ENCODE measurements at places on chromosomes 6 and 20.

GRCh38 chr6:80425089-80425823 is 318.8 kb downstream of the BCKDHB start:
- DNase-seq: peak; percentile 69

DNA sequence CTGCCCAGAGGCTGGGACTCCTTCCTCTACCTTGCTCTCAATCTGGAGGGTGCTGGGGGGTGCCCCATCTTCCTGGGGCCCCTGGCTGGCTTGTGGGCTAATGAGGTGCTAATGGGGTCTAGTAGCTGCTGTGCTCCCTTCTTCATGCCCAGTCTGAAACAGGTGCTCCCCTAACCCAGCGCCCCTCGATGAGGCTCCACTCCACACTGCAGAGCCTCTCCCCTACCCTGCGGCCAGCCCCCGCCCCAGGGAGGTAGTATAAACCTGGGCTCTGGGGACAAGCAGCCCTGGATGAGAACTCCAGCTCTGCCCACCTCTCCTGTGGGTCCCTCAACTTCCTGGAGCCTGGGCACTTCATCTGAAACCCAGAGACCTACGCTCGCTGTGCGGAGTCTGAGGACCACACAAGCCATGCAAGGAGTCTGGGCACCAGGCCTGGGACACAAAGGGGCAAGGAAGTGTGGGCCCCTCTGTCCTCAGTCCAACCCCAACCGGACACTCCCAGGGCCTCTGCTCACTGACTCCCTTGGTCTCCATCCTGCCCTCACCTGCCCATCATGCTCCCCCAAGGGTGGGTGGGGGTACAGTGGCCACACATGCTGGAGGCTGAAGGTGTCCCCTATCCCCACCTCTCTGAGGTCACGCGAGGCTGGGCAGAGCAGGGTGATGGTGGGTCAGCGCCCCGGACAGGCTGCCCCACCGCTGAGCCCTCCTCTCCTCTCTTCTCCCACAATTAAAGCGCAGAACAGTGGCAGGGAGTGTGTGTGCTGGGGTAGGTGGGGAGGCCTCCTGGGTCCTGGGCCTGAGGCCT is 6.1 kb downstream of the RPL10A start:
- no peak for DNase-seq

DNA sequence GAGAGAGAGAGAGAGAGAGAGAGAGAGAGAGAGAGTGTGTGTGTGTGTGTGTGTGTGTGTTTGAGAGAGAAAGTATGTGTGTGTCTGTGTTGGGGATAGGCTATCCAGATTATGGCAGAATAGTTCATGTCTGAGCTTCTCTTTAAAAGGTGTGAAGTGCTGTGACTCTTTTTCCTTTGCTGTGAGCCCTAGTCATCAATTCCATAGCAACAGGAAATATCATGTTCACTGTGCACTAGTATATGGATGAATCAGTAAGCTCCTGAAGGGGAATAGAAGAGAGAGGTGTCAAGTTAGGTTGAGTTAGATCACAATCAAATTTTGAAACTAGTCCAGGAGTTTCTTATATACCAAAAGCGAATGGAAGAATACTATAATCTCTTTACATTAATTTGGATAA is 318.7 kb downstream of the RFPL4B start:
- DNase-seq: no peak

DNA sequence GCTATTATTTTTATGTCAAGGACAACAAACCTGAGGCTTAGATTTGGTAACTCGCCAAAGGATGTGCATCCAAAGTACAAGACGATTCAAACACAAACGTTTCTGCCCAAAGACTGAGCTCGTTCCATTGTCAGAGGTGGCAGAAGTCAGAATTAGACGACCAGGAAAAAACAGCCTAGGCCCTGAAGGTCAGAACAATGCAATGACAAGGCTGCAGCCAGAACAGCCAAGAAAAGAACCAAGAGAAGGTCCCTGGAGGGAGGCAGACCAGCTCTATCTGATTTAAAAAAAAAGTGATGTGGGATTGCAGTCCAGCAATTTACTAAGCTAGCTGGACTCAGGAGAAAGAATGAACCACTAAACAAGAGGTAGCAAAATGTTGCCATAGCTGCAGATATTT is 54.2 kb downstream of the NCOA7 start:
- no peak for DNase-seq

GRCh38 chr6:150065083-150065482 is 3.8 kb downstream of the ULBP3 start:
- no peak for DNase-seq

- no peak for DNase-seq
Measured at GRCh38 chr6:35272005-35272404, 12.5 kb downstream of the ZNF76 start.

DNA sequence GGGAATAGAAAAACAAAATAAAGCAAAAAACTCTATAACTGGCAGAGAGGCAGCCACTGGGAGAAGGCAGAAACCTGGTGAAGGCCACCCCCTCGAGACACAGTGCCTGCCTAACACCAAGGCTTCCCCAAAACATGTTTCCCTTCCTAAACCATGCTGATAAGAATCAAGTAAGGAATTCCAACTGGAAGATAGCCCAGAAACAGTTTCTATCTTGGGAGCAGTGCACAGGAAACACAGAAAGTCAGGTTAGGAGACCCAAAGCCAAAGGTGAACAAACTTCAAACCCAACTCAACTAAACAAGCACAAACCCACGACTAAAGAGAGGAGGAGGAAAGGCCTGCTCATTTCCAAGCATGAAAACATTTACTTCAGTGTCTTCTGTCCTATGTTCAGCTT is 433.7 kb upstream of the RGS17 start:
- DNase-seq: no peak

DNA sequence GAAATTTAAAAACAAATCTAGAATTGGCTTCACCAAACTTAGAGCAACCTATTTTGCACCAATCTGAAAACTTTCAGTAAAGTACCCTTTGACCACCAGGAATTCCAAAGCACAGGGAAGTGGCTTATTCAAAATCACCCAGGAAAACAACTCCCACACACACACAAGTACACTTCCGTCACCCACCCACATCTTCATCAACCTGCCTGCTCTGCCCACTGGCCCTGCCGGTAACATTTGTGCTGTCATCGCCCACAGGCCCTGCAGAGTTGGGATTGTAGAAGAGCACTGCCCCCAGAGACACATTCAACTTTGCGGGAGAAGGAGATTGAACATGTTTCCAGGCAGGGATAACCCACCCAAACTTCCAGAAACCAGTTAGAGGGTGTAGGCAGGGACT is 19.3 kb upstream of the SCML4 start:
- DNase-seq: no peak

DNA sequence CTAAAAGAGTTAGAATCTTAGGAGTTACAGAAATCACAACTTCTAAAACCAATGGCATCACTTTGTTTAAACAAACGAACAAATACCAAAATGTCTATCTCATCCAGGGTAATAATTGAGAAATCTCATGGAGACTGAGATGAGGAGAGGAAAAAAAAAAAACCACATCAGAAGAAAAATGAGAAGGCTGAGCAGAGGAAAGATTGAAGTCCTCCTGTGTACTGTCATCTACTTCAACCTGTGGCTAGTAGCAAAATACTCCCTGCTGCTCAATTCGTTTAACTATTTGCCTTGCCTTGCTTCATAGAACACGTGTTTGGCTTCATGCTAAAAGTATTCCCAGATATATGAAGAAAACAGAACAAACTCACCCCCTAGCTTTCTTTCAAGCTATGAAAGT is 143.7 kb downstream of the PDE10A start:
- no peak for DNase-seq

DNA sequence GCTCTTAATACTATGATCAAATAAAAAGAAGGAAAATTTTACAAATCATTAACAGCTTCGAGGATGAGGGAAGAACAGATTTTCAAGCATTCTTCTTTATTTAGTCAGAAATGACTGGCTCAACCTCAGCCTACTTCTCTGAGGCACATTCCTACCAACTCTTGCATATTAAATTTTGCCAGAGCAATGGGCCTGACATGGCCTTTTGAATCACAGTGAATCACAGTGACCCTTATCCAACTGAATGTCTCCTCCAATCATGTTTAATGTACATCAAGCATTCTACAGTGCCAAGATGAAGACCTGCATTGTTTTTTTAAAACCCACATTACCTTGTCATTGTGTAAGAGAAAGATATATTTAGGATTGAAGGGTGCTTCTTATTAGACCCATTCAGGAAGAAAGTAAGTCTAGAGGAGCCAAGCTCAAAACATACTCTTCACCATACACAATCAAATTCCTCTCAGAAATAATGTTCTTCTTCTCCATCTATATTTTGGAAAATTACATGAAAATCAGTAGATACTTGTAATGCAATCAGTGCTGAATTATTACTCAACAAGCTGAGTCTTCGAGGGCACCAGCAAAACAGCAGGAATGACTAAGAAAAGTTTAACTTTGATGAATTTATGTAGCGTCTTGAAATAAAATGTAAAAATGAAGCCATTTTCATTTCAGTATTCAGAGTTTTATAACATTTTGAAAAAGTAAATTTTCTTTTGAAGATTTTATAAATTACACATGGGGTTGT is 44.1 kb upstream of the MOXD1 start:
- DNase-seq: peak; percentile 8

DNA sequence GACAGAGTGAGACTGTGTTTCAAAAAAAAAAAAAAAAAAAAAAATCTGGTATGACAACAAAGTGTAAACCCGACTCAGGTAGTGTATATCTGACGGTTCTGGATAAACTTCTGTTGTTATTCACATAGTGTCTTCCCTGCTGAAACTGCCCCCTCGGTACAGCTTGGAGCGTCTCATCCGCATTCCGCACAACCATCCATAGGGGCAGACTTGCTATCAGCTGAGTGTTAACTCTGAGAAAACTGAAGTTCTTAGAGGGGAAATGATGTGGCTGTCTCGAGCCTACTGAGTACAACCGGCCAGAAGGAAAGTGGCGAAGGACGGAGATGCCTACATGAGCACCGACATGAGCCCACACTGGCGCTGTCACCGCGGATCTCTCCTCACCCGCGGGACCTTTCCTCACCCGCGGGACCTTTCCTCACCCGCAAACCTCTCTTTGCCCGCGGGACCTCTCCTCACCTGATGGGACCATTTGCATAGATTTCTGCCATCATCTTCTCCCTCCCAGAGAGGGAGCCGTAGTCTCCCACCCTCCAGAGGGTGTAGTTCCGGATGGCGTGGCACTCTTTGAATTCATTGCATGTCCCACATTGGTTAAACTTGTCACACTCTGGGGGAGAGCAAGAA is 9.8 kb downstream of the CTSZ start:
- DNase-seq: no peak

GRCh38 chr20:7596541-7596940 is 343.7 kb downstream of the HAO1 start:
- no peak for DNase-seq

DNA sequence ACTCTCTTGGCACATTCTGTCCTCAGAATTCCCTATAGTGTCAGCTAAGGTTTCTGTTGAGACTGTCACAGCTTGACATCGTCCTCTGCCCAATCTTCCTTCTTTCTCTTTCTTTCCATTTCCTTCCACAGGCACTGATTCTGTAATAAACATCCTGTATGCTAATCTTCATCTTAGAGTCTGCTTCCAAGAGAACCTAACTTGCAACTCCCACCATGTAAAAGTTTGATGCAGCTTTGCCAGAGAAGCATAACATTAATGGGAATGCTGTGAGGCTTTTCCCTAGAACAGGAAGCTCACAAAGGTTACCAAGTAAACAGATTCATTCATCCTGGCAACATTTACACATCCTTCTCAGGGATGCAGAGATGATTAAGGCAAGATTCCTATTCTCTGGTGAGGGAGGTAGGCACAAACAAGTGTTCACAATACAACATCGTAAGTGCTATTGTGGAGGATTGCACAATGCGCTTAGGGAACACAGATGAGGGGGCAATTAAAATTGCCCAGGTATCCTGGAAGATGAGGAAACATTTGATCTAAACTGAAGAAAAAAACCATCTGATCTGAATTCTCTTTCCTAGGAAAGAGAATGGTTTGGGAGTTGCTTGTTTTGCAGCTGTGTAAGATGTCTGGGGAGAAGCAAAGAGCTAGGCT is 74.7 kb downstream of the GRM1 start:
- DNase-seq: no peak

DNA sequence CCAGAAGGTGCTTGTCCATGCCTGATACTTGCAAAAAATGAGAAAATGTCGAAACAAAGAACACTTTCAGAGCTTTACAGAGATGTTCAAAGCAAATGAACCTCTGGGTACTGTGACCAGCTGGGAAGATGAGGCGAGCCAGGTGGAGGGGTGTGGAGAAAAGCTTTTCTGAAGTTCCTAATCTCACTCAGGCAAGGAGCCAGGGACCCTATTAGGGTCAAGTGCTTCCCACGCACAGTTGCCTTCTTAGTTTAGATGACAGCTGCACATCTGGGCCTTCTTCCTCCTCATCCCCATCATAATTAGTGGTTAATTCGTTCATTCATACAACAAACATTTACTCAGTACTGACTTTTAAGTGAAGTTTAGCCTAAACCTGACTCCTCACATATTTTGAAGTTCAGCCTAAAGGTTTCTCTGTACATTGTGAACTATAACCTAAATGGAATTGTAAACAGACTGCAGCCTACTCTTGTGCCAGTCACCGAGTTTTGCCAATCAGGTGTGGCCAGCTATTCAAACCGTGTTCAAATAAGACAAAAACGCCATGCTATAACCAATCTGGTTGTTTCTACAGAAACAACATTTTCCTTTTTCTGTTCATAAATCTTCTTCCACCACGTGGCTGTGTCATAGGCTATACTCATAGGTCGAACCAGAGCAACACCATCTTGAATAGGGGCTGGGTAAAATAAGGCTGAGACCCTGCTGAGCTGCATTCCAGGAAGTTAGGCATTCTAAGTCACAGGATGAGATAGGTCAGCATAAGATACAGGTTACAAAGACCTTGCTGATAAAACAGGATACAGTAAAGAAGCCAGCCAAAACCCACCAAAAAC is 19.3 kb upstream of the AHCY start:
- no peak for DNase-seq

GRCh38 chr6:144062786-144063185 is 32.6 kb downstream of the SF3B5 start:
- DNase-seq: no peak

DNA sequence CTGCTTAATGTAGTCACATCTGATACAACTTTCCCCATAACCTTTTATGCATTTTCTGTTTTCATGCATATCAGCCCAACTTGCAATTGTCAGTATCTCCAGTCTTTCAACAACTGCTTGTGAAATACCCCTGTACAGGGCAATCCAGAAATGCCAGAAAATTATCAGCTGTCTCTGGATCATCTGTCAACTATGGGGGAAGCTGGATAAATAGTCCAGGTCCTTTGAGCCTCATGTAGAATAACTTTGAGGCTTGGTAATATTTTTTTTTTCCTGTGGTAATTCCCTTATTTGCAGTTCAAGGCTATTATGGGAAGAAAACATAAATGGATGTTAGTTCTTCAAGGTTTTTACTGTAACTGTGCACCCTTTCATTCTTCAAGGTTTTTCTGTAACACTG is 6.2 kb downstream of the DEFB125 start:
- no peak for DNase-seq

GRCh38 chr20:50450881-50451752 is 59.1 kb upstream of the PTPN1 start:
- DNase-seq: no peak

DNA sequence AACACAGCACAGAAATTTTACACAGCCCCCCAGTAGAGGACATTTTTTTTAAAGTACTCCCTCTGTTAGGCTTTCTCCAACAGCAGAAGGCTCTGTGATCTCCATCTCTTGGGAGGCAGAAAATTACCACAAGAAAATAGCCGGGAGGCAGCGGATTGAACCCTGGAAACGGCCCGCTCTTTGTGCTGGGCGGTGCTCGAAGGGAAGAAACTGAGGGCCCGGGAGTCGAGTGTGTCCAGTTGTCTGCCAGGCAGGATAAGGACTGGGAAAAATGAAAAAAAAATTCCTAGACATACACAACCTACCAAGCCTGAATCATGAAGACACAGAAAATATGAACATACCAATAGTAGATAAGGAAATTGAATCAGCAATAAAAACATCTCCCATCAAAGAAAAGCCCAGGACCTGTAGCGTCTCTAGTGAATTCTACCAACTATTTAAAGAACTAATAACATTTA is 31.5 kb downstream of the POM121L2 start:
- DNase-seq: peak; percentile 43
